Stimulated activated CD8-positive, alpha-beta memory T cell treated with anti-CD3 and anti-CD28 coated beads, Interleukin-7, amount 100 ng/mL, for 1 hour (primary cell): ENCODE measurements at places on chromosomes 12 and 14.

GRCh38 chr14:98122527-98122926 lies 1149.5 kb downstream of the BCL11B start:
- DNase-seq = no peak

DNA sequence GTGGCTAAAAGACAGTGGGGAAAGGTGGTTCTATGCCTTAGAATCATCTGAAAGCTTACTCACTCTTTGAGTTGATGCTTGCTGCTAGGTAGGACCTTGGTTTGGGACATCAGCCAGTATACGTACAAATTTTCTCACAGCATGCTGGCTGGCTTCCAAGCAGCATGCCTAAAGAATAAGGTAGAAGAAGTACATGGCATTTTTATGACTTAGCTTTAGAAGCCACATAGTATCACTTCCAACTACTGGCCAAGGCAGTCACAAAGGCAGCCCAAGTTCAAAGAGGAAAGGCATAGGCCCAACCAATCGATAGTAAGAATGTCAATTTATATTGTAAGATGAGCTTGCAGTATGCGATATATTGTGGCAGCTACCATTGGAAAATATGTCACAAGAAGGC lies 284.2 kb upstream of the CAND1 start:
- no peak for DNase-seq

- DNase-seq = no peak
These were observed 54.5 kb upstream of the ALG10 start for GRCh38 chr12:33967760-33968159.

DNA sequence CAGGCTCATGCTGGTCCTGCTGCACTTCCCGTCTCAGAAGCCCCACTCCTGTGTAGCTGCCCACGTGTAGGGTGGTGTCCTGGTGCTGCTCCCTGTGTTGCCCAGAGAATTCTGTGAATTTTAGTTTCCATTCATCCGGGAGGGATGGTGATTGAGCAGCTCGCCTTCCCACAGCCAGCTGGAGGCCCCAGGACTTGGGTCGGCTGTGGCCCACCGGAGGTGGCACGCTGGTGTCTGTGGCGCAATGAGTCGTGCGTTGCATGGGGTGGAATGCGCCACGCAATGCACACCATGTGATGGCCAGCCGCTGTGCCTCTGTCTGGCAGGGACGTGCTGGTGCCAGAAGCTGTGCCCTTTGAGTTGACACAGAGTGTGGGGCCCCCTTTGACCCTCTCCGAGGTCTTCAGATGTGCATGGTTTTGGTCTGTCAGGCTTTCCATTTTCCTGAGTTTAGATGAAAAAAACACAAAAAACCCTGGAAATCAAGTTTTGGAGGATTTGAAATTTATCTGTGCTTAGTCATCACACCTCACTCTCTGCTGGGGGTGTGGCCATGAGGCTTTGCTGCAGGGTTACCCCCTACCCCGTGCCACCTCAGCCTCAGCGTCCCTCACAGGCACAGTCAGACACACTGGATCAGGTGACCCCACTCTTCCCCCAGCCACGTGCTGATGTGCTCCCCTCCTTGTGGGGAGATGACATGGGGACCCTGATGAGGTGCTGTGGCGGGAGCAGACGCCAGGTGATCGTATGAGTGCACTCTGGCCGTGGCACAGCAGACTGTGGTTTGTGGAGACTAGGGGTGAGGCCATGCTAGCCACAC lies 64.6 kb downstream of the EP400 start:
- DNase-seq = no peak

- DNase-seq = no peak
These were observed 45.4 kb downstream of the DCAF5 start for GRCh38 chr14:69107407-69108003.

GRCh38 chr12:105336411-105336810 lies 5.9 kb downstream of the C12orf75 start:
- DNase-seq = no peak

- DNase-seq = no peak
These were observed 27.9 kb downstream of the SMUG1 start for GRCh38 chr12:54160769-54161480.

- no peak for DNase-seq
These were observed 27.7 kb upstream of the BLTP3B start for GRCh38 chr12:100170313-100170858.

GRCh38 chr14:68625366-68626090 lies 167.3 kb downstream of the ZFP36L1 start:
- DNase-seq = no peak

GRCh38 chr14:23579739-23580138 lies 1.1 kb upstream of the JPH4 start:
- no peak for DNase-seq

DNA sequence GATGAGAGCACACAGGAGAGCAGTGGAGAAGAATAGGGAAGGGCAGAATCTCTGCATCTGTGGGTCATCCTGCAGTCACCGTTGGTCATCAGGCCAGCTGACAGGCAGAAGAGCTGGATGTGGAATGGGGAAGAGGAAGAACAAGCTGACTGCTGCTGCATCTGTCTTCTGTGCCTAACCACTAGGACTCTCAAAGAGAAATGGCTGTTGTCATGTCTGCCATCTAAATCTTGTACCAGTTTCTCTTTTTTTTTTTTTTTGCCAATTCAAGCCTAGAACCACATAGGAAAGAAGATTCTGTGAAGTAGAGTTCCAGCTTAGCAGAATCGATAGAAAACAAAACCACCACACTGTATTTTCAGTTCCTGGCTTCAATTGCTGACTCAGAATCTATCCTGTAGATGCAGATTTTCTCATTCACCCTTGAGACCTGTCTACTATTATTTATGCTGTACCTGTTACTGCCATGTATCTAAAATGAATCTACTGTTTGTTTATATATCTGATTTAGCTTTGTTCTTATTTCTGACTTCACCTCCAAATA lies 421.9 kb upstream of the PRICKLE1 start:
- DNase-seq = no peak
